ENCODE measurements at places on chromosomes 11 and 22. TPM values are rescaled to one million over a fixed set of nuclear protein-coding genes. Genes with fewer than 3 reads are reported as not detected.

SLC36A4 gene
- 30.0 TPM for total RNA-seq

TRPM5 gene
- total RNA-seq, result not detected

SLC37A2 gene
- total RNA-seq, result 1.2 TPM

GRCh38 chr11:119115484-119116234 is 5.7 kb upstream of the HINFP start:
- peak; percentile 59 for DNase-seq
- no peaks in the 10 kb centered on the region for H3K27me3 ChIP-seq
- H3K4me3 ChIP-seq, result peak overlapping the region; percentile 25
- no peak overlapping the region for H3K27ac ChIP-seq

RBMXL2 gene
- not detected for total RNA-seq

RASL10A gene
- 0.92 TPM for total RNA-seq
